ENCODE measurements at places on chromosomes 7 and 10.

- DNase-seq = peak; percentile 8
These were observed 32.1 kb upstream of the MDFIC start for GRCh38 chr7:114889646-114890285.

GRCh38 chr10:93766918-93767317 lies 9.2 kb downstream of the LGI1 start:
- DNase-seq = no peak

- DNase-seq = no peak
These were observed 250.1 kb upstream of the MBL2 start for GRCh38 chr10:53022611-53023088.

GRCh38 chr7:22655781-22656180 lies 71.2 kb upstream of the IL6 start:
- DNase-seq = no peak

DNA sequence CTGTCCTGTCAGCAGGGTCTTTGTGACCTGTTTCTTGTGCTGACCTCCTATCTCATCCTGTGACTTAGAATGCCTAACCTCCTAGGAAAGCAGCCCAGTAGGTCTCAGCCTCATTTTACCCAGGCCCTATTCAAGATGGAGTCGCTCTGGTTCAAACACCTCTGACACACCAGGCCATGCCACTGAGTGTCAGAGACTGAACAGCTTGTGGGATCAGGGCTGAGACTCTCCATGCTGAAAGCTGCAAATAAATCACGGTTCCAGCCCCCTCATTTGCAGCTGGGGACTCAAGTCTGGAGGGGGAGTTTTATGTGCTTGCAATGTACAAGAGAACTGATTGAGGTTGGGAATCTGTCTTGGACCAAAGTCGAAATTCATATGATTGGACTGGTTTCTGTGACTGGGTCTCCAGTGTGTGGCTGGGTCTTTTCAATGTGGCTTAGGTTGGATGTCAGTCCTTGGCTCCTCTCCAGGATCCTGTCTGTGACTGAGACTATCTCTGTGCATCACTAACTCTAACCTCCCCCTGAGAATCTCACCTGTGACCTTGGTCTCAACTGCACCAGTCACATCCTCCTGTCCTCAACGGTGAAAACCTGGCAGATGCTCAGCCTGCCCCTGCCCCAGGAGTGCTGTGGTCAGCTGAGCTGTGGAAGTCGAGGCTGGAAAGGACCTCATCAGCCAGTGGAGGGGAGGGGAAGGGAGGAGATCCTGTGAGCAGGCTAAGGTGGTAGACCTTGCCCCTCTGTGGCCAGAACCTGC lies 11.7 kb downstream of the PRF1 start:
- DNase-seq = no peak

GRCh38 chr10:124669141-124669823 lies 74.9 kb downstream of the FAM53B start:
- no peak for DNase-seq

Measured in GM13976 (cell line).